Mammary epithelial cell (primary cell): ENCODE measurements at places on chromosomes 6 and 20.

GRCh38 chr20:23998392-23998791, 9.8 kb upstream of the GGTLC1 start:
- no peak for DNase-seq

- DNase-seq = no peak
Observed at GRCh38 chr20:467755-468154, 5.4 kb upstream of the TBC1D20 start.

GRCh38 chr6:40587240-40588069, at the start of gene LRFN2:
Gene LRFN2 (minus strand): TSS chr6:40587364.
- peak; percentile 70 for DNase-seq

GRCh38 chr6:144856622-144857021, 571.5 kb downstream of the UTRN start:
- no peak for DNase-seq

GRCh38 chr20:59145924-59146779, 17.5 kb upstream of the ZNF831 start:
- no peak for DNase-seq

DNA sequence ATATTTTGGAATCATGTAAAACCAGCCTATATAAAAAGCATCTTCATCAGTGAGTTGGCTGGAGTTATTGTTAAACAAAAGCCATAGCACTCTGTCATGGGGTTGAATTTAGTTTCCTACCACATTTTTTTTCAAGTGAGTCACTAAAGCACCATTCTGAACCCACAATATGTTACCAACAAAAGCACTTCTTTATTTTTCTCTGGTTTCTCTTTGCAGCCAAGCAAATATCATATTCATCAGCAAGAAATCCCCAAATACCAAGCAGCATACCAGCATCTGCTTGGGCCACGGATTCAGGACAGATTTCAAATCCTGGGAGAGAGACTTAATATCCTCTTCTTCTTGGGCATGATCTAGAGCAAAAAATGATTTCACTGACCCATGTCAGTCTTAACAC, 441.4 kb downstream of the BCKDHB start:
- peak; percentile 89 for DNase-seq

DNA sequence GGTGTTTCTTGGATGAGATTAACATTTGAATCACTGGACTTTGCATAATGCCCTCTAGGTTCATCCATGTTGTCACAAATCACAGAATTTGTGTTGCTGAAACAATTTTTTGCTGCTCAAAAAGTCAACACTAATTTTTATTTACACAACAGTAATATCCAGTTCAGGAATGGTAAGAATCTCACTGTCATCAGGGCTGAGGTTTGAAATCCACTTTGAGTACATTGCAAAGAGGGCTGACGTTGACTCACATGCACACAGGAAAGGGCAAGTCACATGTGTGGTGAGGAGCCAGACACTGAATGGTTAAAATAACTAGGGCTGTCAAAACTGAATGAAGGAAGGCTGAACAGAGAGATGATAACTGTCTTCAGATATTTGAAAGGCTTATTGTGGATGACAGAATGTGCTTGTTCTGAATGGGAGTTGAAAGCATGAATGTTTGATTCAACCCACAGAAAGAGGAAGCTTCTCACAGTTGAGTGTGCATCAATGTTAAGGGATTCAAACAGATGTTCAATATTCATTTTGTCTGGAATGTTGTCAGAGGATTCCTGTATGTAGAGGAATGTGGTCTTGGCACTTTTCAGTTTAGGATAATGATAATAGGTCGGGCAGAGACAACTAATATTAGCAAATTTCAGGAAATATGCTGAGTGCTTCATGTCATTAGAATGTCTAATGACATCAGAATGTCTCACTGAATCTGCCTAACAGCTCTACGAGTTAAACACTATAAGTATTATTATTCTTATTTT, 3.6 kb upstream of the ADGRG6 start:
- DNase-seq = peak; percentile 69

GRCh38 chr6:33782561-33782960, 6.4 kb downstream of the LEMD2 start:
- DNase-seq = no peak

DNA sequence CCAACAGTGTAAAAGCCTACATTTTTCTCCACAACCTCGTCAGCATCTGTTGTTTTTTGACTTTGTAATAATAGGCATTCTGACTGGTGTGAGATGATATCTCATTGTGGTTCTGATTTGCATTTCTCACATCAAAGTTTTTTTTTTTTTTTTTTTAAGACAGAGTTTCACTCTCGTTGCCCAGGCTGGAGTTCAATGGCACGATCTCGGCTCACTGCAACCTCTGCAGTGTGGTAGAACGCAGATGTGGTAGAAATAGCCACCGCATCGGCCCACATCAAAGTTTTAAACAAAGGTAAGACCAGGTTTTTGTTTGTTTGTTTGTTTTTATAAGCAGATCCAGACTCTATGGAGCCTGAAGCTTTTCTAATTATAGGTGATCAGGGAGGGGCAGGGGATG, 12.7 kb upstream of the PPP1R3G start:
- DNase-seq = no peak

GRCh38 chr20:62061851-62062423, 3.7 kb downstream of the TAF4 start:
- no peak for DNase-seq

- DNase-seq = peak; percentile 46
Observed at GRCh38 chr6:140909156-140909555, 1223.6 kb upstream of the GJE1 start.

DNA sequence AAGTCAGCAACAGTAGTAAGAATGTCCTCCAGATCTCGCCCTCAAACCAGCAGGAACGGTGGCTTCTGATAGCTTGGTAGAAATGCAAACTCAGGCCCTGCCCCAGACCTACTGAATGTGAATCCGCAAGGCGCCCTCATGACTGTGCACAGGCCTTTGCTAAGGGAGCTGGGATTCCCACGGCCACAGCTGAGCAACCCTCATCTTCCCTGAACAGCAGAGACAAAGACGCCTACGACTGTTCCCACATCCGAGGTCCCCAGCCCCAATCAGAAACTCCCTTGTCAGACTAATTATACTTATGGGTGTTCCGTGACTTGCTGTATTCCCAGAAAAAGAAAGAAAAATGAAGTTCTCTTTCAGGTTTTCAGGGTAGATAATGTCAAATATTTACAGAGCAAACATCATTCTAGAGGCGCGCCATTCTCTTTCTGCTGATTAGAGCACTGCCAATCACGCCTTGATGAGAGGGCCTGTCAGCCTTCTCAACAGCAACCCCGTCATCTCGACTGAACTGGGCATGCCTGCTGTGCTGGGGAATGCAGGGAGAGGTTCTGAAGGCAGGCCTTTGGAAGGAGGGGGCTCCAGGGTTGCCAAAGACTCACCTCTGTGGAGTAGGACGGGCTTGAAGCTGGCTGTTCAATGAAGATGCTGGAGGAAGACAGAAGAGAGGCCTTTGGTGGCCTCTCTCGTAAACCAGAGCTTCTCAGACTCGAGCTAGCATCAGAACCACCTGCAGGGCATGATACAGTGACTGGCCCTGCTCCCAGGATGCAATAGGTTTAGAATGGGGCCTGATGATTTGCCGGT, 79.9 kb downstream of the ZNF217 start:
- DNase-seq = no peak

DNA sequence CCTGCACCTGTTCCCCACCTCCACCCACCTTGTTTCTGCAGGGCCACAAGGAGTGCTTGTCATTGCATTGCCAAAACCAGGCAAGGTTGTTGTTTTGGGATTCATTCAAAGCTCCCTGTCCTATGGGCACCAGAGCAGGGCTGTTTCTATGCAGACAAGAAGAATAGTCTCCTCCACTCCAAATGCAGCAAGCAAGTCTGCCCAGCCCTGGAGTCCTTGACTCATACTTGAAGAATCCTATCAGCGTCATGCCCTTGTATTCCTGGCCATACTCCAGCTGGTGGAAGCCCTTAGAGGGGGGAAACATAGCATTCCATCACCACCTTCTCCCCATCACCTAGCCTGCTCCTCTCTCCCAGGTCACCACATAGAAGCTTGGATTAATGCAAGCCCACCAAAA, 145.3 kb upstream of the ECI2 start:
- peak; percentile 87 for DNase-seq

- no peak for DNase-seq
Observed at GRCh38 chr6:169724494-169725124, at the start of gene PHF10. Gene PHF10 (minus strand): TSS chr6:169724500. CDS start chr6:169723931, 569 bp downstream.

GRCh38 chr20:20956513-20956931, 149.6 kb downstream of the LINC00237 start:
- DNase-seq = no peak

DNA sequence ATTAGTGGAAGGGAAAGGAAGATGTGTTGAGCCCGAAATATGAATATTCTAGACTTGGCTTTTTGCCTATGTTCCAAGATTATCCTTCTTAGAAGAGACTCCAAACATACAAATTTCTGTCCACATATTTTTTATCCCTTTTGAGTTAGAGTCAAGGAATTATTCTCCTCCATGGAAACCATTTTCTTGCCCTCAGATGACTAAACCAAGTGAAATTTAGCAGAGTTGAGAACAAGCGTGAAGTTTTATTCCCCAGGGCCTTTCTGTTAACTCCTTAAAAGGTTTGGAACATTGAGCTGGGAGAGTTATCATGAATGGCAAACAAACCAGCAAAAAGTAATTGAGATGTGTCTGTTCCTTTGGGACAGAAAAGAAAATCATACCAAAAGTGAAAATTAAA, 286.1 kb upstream of the PLCB4 start:
- DNase-seq = no peak

DNA sequence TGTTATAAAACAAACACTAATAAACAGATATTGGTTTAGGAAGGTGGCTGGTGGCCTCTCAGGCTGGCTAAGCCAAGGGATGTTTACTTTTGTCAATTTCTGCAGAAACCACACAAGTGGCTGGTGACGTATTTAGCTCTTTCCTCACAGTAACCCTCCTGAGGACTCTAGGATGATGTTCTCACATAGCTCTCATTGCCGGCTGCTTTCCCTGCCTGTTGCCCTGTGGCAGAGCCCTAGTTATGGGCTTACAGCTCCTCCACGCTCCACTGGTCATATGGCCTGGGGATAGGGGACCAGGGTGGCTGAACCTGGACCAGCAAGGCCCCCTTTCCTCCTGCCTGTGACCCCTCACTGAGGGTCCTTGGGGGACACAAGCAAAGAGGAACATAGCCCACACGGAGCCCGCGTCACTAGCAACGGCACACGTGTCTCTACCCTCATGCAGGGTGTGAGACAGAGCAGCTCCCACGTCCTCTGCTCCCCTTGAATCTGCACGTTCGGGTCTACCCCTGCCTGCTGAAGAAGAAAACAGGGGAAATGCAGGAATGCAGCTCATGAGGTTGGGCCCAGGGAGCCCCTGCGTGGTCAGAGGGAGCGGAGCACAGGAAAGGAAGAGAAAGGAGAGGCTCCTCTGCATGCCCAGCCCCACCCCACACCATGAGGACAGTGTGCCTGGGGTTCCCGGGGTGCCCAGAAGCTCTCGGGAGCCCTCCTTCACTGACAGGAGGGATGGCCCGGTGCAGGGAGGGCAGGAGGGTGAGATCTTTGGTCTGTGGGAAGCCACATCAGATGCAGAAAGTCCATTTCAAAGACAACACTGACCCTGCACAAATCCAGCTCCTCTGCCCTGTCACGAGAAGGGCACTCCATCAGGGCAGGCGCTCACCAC, 13.9 kb downstream of the RAMACL start:
- DNase-seq = no peak

DNA sequence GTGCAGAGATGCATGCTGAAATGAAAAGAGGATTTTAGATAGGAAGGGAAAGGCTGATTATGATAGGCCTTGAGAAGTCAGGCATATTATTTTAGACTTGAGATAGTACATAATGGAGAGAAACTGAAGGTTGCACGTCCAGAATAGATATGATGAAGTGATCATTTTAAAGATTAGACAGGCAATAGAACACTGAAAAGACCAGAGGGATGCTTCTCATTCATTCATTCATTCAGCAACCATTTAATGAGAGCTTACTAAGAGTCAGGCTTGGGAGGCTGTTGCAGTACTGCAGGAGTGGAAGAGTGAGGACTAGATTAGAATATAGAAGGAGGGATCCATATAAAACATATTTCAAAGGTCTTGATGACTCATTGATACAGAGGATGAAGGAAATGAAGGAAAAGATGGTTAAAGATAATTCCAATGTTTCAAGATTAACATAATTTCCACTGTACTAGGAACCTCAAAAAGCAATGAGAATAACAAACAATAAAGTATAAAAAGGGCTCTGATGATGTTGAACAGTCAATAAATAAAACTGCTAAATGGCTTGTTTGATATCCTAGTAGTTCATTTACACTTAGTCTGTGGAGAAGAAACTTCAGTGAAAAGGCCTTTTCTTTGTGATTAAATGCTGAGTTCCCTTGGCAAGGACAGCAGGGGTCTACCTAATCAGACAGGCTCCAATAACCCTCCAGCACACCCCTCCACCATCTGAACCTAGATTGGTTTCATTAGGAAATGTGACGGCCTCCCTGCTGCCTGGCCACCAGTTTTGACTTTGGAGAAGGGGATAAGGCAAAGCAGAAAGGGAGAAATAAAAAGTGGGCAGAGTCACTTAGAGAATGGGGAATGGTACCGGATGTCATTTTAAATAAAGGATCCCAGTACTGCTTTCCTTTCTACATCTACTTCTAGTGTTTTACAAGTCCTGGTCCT, 5.3 kb upstream of the FBXO9 start:
- DNase-seq = no peak

- no peak for DNase-seq
Observed at GRCh38 chr6:120320481-120321162, 971.1 kb upstream of the MAN1A1 start.

- DNase-seq = no peak
Observed at GRCh38 chr6:103893141-103893581, 966.6 kb downstream of the HACE1 start.

GRCh38 chr20:48826069-48826468, 1.7 kb downstream of the PREX1 start:
- no peak for DNase-seq

- no peak for DNase-seq
Observed at GRCh38 chr6:41642090-41642959, 4.1 kb downstream of the MDFI start.

- no peak for DNase-seq
Observed at GRCh38 chr6:157944983-157945931, 36.4 kb upstream of the SYNJ2 start.

DNA sequence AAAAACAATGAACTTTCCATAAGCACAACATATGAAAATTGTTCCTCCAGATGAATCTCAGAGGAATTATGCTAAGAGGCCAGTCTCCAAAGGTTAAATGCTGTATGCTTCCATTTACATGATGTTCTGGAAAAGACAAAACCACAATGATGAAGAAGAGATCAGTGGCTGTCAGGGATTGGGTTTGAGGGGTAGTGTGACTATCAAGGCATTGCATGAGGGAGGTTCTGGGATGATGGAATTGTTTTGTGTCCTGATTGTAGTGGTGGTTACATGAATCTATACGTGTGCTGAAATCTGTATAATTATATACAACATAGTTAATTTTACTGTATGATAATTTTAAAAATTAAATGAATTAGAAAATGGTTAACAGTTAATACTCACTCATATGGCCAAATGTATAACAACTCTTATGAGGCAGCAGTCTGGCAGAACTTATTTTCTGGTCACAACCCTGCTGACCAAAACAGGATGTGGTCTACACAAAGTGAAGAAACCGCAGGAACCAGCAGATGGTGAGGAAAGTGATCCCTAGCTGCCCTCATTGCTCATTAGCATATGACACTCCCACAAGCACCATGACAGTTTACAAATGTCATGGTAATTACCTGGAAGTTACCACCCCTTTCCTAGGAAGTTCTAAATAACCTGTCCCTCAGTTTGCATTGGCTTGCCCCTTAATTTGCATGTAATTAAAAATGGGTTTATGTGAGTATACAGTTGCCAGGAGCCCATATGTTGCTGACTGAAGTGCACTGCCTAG, 31.9 kb downstream of the NSFL1C start:
- peak; percentile 89 for DNase-seq

GRCh38 chr6:132084811-132085509, 133.8 kb upstream of the CCN2 start:
- peak; percentile 69 for DNase-seq

- no peak for DNase-seq
Observed at GRCh38 chr20:22679197-22679596, 94.8 kb upstream of the FOXA2 start.
